Amniotic stem cell (primary cell): ENCODE measurements at places on chromosomes 11 and 22.
A peak's percentile ranks its signal among the peaks of the same experiment; 100 is the strongest.

DNA sequence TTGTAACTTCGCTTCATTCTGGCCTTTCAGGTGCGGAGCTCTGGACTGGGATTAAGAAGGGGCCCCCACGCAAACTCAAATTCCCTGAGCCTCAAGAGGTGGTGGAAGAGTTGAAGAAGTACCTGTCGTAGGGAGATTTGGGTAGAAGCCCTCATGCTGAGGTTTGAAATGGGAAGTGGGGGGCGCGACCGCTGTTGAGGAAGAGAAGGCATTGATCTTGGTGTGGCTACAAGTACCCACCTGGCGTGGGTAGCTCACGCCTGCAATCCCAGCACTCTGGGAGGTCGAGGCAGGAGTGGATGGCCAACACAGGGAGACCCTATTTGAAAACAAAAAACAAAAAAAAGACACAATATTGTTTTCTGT, 779 bp downstream of the SELENOH start:
- DNase-seq = no peak

- no peak for DNase-seq
These were observed 14.6 kb downstream of the TRMU start for GRCh38 chr22:46350121-46350520.

GRCh38 chr11:46554213-46555147, 39.3 kb downstream of the AMBRA1 start:
- DNase-seq = peak; percentile 45

GRCh38 chr11:77109236-77110019, 6.8 kb downstream of the OMP start:
- no peak for DNase-seq

DNA sequence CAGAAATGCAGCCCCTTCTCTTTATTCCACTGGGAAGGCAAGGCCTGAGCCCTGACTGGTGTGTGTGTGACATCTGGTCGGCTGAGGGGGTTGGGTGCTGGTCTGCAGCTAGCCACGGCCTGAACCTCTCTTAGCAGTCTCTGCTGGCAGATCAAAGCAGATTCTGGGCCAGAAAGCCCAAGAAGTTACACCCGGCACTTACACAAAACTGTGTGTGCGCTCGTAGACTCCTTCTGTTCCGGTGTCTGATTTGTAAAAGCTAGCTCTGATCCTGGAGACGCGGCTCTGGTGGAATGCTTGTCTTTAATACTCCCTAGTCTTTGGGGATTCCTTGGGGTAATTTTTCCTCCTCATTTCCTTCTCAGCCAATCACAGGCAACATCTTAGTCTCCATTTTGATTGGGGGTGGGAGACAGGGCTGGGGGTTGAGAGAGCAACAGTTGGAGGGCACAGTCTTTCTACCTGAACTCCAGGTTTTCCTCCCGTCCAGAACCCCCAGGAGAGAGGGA, 5.5 kb downstream of the PKNOX2 start:
- no peak for DNase-seq

GRCh38 chr11:11967669-11968510, 40.5 kb downstream of the DKK3 start:
- no peak for DNase-seq

DNA sequence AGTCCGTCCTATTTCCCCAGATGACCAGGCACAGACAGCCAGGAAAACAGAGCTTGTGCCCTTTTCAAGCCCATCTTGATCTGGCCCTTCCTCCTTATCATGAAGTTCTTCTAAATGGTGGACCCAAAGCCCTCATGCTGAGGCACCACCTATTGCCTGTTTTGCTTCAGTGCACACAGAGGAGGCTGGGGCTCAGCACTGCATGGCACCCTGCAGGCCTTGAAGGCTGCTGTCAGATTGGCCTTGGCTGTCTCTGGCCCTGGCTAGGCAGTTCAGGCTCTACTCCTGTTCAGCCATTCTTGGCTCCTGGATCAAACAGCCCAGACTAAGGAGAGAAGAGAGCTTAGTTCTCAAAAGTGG, 49.2 kb downstream of the OTOG start:
- no peak for DNase-seq

DNA sequence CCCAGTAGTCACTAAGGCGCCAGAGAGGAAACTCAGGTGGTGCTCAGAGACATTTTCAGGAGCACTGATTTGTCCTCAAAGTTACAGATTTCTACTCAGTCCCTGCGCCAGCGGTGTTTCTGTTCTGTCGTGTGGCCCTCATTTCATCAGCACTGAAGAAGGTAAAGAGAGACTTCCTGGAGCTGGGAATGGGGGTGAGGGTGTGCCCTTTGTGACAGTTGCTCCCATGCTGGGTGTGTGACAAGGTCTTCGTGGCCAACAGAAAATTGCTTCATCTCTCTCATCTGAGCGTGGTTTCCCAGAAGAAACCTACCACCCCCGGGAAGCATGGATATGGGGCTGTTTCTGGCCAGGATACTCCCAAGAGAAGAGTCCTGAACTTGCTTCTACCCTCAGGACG, 2.0 kb upstream of the PPARA start:
- no peak for DNase-seq

GRCh38 chr22:41830174-41830573, 2.7 kb upstream of the SREBF2 start:
- DNase-seq = no peak

DNA sequence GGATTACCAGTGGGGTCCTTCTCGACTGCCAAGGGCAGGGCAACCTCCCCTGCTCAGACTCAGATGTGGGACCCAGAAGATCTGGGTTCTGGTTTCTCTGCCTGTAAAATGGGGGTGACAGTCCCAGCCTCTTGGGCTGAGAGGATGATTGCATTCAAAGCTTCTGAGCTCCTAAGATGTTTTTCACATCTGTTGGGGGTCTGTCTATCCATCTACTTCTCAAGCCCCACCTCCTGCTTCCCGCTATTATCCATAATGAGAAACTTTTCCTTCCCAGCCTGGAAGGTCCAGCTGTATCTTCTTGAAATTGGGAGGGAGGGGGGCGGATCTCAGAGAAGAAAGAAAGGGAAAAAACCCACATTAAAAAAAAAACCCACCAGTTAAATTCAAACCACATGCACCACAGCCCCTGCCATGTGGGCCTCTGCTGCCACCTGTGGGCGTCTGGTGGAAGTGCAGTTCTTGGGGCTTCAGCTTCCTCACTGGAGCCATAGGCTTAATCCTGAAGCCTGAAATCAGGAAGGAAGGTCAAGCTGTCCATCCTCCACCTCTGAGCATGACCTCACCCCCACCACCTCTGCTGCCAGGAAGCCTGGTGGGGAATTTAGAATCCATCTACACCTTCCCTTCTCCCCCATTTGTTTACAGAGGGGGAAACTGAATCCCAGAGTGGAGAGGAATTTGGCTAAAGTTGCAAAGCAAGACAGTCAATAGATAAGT, 27.3 kb downstream of the ARHGEF17 start:
- no peak for DNase-seq

DNA sequence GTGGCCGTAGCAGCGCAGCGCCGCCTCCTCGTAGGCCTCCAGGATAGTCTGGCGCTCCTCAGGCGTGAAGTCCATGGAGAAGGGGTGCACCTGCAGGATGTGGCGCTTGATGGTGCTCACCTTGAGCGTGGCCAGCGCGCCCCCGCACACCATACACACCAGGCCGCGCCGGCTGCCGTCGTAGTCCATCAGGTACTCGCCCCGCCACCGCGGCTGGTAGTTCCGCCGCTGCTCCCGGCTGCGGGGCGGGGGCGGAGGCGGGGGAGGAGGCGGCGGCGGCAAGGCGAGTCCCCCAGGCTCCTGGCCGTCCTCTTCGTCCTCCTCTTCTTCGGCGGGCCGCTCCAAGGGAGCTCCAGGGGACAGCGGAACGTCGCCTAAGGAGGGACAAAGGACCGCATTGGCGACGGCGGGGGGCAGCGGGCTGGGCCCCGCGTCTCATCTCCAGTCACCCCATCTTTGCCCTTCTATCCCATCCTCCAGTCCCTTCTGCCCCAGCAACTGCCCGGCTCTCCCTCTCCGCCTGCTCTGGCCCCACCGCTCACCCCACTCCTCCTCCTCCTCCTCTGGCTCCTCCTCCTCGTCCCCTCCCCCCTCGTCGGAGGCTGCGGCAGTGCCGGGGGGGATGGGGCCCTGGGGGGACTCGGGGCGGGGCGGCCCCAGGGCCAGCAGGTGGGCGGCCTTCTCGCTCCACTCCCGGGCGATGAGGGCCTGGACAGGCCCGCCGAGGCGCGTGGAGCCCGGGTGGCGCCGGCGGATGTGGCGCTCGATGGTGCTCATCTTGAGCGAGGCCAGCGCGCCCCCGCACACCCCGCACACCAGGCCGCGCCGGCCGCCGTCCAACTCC, 4.9 kb downstream of the ZFTA start:
- DNase-seq = no peak

GRCh38 chr22:20588092-20588842, 80.9 kb downstream of the MED15 start:
- DNase-seq = no peak

DNA sequence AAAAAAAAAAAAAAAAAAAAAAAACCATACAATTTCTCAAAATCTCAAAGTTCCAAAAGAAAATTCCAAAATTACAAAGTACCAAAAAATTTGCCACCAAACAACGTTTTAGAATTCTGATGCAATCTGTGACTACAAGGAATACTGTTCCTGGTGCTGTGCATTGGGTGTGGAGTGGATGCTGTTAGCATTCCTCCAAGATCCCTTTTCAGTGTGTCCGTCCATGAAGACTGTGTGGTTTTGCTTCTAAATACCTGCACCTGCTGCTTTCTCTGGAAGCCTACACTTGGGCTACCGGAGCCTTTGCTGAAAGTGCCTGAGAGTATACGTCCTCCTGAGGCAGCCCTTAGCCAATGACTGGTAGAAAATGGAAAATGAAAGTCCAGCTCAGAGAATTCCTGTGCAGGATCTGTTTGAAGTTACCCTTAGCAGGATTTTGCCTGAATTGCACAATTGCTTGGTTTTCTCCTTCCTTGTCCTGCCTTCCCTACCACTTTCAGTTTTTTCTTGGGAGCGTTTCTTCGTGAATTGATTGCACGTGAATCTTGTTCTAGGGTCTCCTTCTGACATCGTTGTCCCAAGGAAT, 140.8 kb downstream of the TRPC6 start:
- DNase-seq = no peak

- no peak for DNase-seq
These were observed 6.9 kb downstream of the OSBPL5 start for GRCh38 chr11:3158131-3158591.

DNA sequence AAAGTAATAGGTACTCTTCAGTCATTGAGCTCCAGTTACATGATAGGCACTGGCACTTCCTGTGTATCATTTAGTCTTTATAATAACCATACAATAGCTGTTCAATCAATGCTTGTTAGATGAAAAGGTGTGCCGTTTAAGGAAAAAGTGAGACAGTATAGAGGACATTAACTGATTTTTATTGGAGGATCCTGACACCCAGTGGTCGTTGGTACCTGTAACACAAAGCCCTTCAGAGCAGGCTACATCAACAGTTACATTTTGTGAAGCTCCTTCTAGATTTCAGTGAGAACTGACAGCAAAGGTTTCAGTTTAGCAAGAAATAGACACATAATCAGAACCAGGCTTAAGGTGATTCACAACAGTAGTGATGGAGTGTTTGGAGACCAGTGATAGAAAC, 44.2 kb downstream of the CCDC81 start:
- DNase-seq = no peak

- DNase-seq = no peak
These were observed 82.9 kb downstream of the PIWIL4 start for GRCh38 chr11:94649964-94650623.

- DNase-seq = no peak
These were observed 19.3 kb downstream of the HPS4 start for GRCh38 chr22:26464312-26464711.

- no peak for DNase-seq
These were observed 6.7 kb upstream of the CYTH4 start for GRCh38 chr22:37275622-37276021.

GRCh38 chr11:75496305-75496752, 29.4 kb downstream of the GDPD5 start:
- no peak for DNase-seq

DNA sequence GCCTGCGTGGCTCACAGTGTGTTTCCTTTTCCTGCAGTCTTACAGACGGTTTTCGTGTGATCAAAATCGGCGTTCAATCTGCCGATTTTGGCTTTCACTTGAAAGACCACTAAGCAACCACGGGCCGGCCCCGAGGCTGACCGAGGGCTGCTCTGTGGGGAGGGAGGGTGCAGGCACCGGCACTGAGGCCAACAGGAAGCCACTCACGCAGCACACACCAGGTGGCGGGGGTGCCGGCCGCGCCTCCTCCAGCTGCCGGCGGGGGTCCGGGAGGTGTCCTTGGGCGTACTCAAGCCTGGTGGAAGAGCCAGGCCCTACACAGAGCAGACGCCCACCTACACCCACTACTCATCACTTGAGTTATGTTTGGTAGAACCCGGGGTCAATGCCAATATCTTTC, 14.3 kb downstream of the TOLLIP start:
- DNase-seq = no peak

DNA sequence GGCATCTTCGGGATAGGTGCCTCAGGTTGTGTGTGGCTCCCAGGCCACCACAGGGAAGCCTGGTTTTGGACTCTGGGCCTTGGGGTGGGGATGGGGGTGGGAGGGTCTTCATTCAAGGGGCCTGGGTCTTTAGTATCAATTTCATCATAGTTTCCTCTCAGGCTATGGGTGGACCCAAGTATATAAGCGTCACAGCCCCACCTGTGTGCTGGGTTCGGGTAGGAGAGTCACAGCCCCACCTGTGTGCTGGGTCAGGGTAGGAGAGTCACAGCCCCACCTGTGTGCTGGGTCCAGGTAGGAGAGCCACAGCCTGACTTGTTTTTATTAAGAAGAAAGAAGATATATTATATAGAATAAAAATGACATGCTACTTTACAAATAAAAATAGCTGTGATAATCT, 422.1 kb downstream of the BRD1 start:
- no peak for DNase-seq
